ENCODE measurements at places on chromosomes 11 and 22.

DNA sequence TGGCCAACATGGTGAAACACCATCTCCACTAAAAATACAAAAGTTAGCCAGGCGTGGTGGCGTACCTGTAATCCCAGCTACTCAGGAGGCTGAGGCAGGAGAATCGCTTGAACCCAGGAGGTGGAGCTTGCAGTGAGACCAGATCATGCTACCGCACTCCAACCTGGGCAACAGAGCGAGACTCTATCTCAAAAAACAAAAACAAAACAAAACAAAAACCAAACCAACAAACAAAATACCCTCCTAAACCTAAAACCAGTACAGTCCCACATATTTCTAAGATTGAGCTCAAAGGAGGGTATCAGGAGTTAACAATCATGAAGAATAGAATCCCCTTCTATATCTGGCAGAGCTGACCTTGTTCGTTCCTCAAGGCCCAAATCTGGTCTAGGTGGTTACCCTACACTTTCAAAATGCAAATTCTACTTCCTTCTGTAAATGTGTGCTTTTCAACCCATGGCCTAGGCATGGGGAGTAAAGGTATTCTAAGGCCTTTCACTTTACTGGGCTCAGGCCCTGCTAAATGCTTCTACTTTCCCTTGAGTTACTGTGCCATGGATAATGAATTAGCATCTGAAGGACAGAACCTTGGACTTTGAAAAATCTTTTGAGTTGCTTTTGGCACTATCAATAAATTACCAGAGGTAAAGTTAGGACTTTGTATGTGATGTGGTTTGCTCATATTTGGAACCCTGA, 10.4 kb upstream of the PPP2R1B start:
- no peak for DNase-seq

DNA sequence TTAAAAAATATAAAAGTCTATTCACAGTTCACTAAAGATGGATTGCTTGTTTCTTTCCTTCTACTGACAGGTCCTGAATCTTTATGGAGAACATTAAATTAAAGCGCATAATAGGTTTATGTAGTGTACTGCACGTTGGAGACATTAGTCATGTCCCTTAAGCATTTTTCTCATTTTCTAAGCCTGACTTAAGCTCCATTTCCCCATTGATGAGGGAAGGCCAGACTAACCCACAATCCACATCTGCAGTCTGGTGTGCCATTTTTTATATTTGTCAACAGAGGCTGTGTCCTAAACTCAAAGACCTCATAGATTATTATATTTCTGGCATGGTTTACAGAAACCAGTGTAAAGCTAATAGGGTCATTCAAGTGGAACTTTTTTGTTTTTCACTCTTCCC, 39.9 kb downstream of the CADM1 start:
- DNase-seq: no peak

GRCh38 chr11:24391167-24391566, 105.7 kb upstream of the LUZP2 start:
- DNase-seq: no peak

DNA sequence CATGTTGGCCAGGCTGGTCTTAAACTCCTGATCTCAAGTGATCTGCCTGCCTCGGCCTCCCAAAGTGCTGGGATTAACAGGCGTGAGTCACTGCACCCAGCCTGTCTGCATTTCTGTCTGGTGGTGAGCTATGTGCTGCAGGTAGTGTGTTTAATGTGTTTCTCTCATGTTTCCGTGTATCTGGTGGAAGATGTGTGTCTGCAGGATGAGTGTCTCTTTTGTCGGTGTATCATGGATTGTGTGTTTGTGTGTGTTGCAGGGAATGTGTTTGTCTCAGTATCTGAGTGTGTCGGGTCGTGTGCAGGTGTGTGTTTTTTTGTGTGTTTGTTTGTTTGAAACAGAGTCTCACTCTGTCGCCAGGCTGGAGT, 16.1 kb downstream of the SCARF2 start:
- no peak for DNase-seq

- DNase-seq: no peak
These were observed 9.9 kb upstream of the TMPRSS4 start for GRCh38 chr11:118067006-118067405.

DNA sequence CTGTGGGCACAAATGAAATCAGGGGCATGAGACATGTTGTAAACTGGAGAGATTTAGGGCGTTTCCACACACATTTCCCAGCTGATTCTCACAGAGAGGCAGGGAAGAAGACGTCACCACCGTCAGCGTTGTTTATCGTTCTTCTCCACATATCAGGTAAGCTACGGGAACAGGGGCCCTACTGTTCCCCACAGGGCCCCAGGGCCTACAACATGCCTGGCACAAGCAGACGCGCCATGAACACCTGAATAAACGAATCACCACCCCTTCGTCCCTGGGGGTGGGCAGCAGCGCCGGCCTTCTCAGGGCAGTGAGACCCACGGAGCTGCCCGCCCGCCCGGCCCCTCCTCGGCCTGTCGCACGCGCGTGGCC, 342 bp downstream of the EFCAB6 start:
- DNase-seq: no peak

DNA sequence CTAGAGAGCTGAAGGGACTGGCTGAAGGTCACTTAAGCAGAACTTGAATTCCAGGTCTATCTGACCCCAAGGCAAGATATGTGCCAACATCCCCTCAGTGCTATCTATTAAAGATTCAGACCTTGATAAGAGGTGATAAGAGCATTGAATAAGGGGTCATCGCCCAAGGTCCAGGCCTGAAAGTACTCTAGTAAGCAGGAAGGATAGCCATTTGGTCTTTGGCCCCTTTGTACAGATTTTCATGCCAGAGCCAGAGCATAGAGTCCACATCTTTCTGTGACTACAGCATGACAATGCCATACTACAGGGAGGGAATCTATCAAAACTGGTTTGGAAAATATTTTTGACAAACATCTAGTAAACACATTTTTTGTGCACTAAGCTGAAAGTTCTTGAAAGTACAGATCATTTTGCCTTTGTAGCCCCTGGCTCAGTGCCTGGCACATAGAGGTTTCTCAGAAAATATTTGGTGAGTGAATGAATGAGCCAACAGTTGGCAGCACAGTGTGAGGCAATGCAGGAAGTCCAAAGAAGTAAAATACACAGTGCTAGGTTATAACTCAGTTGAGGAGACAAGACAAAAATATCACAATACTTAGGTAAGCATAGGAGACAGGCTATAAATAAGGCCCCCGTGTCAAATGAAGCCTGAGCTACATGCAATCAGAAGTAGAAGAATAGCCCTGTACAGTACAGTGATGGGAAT, 15.1 kb upstream of the RRAS2 start:
- DNase-seq: no peak

DNA sequence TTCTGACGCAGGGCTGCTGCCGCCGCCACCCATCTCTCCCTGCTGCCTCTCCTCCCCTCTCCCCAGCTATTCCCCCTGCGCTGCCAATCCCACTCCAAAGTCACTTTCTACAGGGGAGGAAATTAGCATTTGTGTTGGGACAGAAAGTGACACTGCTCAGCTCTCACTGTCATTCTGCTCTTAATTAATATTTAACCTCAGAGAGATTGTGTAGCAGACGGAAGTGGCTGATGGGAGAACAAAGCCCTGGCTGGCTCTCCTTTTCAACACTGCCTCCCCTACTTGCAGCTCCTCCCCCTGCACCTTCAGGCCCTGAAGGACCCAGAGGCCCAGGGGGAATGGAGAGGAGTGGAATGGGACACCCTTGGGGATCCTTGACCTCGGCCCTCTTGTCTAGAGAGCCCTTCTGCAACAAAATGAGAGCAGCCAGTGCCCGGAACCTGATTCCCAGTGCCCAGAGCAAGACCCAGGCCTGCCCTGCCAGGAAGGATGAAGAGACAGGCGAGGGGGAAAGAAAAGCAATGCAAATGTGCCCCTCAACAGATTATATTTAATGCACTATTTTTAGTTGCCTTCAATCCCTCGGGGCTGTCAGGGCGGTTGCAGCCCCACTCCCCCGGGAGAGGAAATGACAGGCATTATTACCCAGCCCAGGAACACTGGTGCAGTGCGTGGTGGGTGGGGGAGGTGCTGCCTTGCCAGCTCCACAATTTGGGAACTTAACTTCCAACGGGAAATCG, 14.6 kb upstream of the NRGN start:
- DNase-seq: no peak

- no peak for DNase-seq
These were observed 13.7 kb downstream of the YWHAH start for GRCh38 chr22:31957970-31958594.

GRCh38 chr11:33333816-33334215, 76.6 kb downstream of the HIPK3 start:
- DNase-seq: no peak

DNA sequence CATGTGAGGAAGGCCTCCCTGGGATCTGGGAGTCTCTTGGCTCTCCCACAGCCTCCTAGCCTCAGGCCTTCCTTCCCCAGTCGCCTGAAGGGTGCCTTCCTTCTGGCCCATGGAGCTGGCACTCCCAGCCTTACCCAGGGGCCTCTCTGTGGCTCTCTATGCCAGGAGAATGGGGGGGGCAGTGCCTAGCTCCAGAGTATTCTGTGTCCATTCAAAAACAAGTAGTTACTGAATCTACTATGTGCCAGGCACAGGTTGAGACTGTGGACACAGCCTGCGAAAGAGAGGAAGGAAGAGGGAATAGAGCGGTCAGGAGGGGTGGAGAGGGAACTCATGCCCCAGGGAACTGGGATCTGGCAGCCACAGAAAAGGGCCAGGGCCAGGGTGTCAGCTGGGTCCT, 2.7 kb upstream of the PLA2G3 start:
- DNase-seq: no peak

DNA sequence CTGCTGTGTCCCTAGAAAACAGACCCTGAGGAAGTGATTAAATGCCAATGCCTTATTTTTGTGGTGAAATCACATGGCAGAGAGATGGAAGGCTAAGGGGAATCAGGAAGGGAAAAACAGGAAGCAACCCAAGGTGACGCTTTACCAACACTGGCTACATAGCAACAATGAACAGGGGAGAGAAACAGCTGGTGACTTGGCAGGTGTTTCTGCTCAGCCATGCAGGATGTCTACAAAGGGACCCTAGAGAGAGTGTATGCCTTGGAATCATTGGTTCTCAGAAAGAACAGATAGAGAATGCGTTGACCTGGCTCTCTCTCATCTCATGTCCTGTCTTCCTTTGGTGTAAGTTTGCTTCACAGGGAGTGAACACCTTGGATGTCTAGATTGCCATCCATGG, 911.9 kb downstream of the OPCML start:
- DNase-seq: no peak

GRCh38 chr11:76857781-76858410, 2.8 kb upstream of the ACER3 start:
- no peak for DNase-seq

GRCh38 chr11:1082728-1083620, 8.3 kb downstream of the MUC2 start:
- no peak for DNase-seq

GRCh38 chr11:60890696-60891095, 15.7 kb downstream of the PRPF19 start:
- no peak for DNase-seq

DNA sequence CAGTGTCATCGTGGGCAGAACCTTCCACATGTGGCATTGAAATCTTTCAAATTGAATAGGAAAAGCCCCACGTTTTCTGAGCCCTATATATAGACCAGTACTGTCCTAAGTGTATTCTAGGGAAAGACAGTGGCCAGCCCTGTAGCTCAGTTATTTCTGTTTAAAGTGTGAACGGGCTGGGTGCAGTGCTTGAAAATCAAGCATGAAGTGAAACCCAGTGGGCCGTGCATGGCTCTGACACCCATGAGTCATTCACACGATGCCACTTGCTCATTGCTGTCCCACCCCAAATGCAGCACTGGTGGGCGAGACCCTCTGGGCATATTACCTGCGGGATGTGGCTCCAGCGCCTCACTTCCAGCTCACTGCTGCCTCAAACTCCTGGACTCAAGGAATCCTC, 29.8 kb upstream of the CCDC188 start:
- no peak for DNase-seq

DNA sequence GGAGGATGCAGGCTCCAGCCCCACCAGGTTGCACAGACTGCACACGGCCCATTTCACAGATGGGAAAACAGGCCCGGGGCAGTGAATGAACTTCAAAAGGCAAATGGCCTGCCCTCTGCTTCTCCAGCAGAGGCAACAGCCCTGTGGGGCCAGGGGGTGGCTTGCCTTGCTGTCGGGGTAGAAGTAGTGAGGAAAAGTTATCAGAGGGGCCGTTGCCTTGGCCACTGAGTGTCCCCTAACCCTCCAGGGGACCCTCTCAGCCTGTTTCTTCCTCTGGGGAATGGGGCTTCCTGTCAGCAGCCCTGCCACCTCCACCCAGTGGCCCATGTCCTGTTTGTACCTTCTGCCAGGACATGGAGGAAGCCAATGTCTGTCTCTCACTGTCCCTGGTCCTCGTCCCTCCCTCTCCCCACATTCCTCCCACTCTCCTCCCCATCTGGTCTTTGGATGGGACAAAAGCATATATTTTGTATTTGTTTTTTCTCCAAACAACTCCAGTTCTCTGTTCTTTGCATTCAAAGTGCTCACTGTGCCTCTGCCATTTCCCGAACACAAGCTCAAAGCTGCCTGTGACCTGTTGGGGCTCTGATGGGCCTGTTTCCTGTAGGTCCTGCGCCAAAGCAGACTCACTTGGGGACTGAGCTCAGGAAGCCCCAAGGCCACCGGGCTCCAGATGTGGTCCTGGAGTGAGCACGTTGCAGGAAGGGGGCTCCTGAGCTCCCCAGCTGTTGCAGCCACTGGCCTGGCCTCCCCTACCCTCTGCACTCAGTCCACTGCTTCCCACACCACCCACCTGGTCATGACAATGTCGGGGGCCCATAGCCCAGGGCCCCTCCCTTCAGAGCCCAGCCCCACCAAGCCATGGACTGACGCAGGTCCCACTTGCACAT, 9.5 kb downstream of the MAP4K2 start:
- no peak for DNase-seq

- no peak for DNase-seq
These were observed 32.2 kb upstream of the SESN3 start for GRCh38 chr11:95262994-95263765.

All from stimulated activated CD4-positive, alpha-beta T cell treated with anti-CD3 and anti-CD28 coated beads, TNF-alpha, amount 100 ng/mL, for 1 hour (primary cell).